ENCODE measurements at places on chromosomes 2 and 18. TPM values are rescaled to one million over a fixed set of nuclear protein-coding genes. Genes with fewer than 3 reads are reported as not detected.

DGKD gene
- total RNA-seq: 43.1 TPM

SCYGR6 gene
- total RNA-seq: not detected

ABHD1 gene
- total RNA-seq: not detected

ELOA2 gene
- total RNA-seq: not detected

RAB12 gene
- total RNA-seq: 79.4 TPM

MYO7B gene
- total RNA-seq: not detected

IAH1 gene
- total RNA-seq: 37.3 TPM

RNU2-63P gene
- 3.9 TPM for total RNA-seq

FMNL2 gene
- 29.0 TPM for total RNA-seq

DSC3 gene
- total RNA-seq: not detected

SLC19A3 gene
- total RNA-seq: 4.5 TPM

MFF gene
- 144 TPM for total RNA-seq

RDH14 gene
- total RNA-seq: 16.1 TPM

REG1B gene
- not detected for total RNA-seq

GNLY gene
- total RNA-seq: not detected

GLI2 gene
- total RNA-seq: 11.6 TPM

ZNF396 gene
- 2.0 TPM for total RNA-seq

MAPRE2 gene
- 10.9 TPM for total RNA-seq

FOXI3 gene
- total RNA-seq: not detected

XIRP2 gene
- total RNA-seq: not detected

PAX8 gene
- total RNA-seq: 6.4 TPM

RUFY4 gene
- total RNA-seq: not detected

ABCG8 gene
- total RNA-seq: not detected

DPYSL5 gene
- not detected for total RNA-seq

MYCN gene
- not detected for total RNA-seq

RTP5 gene
- not detected for total RNA-seq

SNED1 gene
- total RNA-seq: 9.6 TPM

HOXD9 gene
- total RNA-seq: not detected

CAMKMT gene
- 17.9 TPM for total RNA-seq

RAB17 gene
- 86.3 TPM for total RNA-seq

ACTR1B gene
- total RNA-seq: 49.9 TPM

CDH2 gene
- total RNA-seq: 8.5 TPM

TTC27 gene
- total RNA-seq: 12.0 TPM

ANKRD30B gene
- total RNA-seq: not detected

ADCYAP1 gene
- total RNA-seq: not detected

PUS10 gene
- total RNA-seq: 4.5 TPM

MARCHF4 gene
- 7.7 TPM for total RNA-seq

ST8SIA5 gene
- total RNA-seq: not detected

UGT1A10 gene
- total RNA-seq: not detected

KCNIP3 gene
- total RNA-seq: 3.5 TPM

SP140L gene
- total RNA-seq: 15.1 TPM

LRATD1 gene
- 3.8 TPM for total RNA-seq

FEV gene
- total RNA-seq: not detected

VSNL1 gene
- total RNA-seq: not detected

PRSS56 gene
- total RNA-seq: not detected

SCYGR3 gene
- total RNA-seq: not detected

DLGAP1 gene
- total RNA-seq: not detected

TBR1 gene
- not detected for total RNA-seq

NTSR2 gene
- not detected for total RNA-seq

SANBR gene
- 13.8 TPM for total RNA-seq

IL18R1 gene
- total RNA-seq: 3.4 TPM

All from PC-9 (cell line).